Endodermal cell (in vitro differentiated cells): ENCODE measurements at places on chromosomes 13 and 19.

GRCh38 chr13:42959615-42960014, 32.4 kb downstream of the EPSTI1 start:
- DNase-seq, result no peak

- no peak for DNase-seq
Observed at GRCh38 chr13:38002606-38003005, 133.0 kb upstream of the TRPC4 start.

DNA sequence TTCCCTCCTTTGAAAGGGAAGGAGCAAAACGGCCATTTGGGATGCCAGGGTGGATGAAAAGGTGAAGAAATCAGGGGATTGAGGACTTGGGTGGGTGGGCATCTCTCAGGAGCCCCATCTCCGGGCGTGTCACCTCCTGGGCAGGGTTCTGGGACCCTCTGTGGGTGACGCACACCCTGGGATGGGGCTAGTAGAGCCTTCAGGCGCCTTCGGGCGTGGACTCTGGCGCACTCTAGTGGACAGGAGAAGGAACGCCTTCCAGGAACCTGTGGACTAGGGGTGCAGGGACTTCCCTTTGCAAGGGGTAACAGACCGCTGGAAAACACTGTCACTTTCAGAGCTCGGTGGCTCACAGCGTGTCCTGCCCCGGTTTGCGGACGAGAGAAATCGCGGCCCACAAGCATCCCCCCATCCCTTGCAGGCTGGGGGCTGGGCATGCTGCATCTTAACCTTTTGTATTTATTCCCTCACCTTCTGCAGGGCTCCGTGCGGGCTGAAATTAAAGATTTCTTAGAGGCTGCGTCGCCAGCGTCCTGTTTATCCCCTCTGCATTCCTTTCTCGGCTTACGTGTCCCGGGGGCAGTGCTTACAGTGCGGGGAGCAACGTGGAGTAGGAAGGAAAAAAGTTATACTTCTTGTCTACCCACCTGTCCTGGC, 15.2 kb upstream of the S1PR4 start:
- peak; percentile 91 for DNase-seq

DNA sequence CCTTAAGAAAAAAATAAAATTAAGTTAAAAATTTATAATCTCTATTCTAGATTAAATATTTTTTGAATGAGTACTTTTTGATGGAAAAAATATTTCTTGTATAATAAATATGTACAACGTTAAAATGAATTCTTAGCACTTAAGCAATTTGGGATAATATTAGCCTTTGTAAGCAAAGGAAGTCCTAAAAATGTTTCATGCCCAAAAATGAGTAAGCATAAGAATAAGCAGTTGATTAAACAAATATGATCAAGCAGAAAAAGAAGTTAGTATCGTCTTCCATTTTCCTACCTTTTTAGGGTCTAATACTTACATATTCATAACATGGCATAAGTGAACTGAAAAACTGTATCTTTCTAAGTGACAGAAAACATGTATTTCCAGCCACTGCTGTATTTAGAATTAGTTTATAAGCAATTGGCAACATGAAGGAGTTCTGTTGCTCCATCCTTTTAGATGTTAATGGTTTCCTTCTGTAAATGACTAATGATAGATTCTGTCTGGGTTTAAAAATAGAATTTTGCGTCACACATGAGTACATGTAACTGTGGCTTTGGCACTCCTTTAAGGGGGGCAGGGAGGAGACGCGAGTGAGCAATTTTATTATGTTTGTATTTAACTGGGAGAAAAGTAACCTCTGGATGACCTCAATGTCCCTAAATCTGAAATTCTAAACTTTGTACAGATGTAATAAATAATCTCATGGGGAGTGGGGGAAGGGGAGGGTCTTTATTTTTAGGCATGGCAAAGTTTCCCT, 237.4 kb downstream of the RGCC start:
- DNase-seq, result no peak

GRCh38 chr13:94886191-94886590, 173.8 kb upstream of the SOX21 start:
- no peak for DNase-seq

GRCh38 chr13:100423375-100423774, 165.2 kb downstream of the GGACT start:
- no peak for DNase-seq

GRCh38 chr13:102402290-102402689, 442 bp upstream of the FGF14 start:
- DNase-seq, result peak; percentile 87

DNA sequence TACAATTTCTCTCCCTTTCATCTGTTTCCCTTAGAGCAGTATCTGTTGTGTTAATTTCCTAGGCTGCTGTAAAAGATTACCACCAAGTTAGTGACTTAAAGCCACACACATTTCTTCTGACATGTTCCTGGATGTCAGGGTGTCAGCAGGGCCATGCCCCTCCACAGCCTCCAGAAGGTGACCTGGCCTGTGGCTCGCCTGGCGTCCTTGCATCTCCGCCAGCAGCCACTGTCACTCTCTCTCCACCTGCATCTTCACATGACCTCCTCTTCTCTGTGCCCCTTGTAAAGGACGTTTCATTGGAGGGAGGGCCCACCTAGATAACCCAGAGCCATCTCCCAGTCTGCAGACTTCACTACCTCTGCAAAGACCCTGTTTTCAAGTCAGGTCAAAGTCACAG, 61.3 kb downstream of the SLC7A9 start:
- DNase-seq, result no peak

DNA sequence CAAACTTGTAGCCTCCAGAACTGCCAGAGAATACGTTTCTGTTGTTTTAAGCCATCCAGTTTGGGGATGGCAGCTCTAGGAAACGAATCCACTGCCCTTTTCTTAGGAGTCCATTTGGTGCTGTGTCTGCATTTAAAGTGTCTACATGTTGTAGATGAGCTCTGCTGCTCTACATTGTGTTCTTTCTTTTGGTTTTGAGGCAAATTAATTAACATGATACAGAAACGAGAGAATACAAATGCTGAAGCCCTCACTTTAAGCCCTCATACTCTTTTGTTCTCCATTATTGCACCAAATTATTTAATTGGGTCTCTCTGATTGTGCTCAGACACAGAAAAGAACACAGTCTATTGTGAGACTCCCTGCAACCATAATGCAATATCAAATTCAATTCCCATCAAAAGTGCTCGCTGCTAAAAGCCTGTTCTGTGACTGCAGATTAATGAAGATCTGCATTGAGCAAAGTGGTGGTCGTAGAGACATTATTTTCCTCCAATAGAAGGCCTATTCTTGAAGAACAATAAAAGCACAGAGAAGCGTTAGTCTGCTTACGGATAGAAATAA, 166.3 kb upstream of the SOX21 start:
- no peak for DNase-seq

DNA sequence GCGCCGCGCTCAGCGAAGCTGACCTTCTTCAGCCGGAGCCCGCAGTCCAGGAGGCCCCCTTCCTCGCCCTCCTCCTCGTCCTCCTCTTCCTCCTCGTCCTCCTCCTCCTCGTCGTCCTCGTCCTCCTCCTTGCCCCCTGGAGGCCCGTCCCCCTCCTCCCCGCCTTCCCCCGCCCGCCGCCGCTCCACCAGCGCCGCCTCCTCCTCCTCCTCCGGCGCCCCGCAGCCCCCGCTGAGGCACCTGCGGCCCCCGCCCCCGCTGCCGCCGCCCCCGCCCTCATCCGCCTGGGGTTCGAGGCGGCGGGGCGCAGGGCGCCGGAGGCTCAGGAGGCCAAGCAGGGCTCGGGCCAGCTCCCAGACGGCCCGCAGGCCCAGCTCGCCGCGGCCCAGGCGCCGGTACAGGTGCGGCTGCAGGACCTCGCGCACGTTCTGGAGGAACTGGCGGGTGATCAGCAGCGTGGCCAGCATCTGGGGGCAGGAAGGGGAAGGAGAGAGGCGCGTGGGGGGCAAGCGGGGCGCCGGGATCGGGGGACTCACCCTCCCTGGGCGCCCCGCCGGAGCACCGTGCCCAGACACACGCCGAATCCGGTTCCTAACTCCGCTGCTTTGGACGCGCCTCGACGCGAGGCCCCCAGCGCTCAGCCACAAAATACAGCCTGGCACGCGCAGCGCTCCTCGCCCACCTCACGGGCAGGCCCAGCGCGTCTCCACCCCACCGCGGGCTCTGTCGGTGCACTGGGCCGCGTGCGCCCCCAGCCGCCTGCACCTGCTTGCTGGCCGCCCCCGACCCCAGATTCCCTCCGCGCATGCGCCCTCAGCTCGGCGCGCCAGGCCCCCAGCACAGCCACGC, 5.9 kb downstream of the ANO8 start:
- peak; percentile 78 for DNase-seq

- DNase-seq, result no peak
Observed at GRCh38 chr13:91381371-91381770, 17.1 kb upstream of the GPC5 start.

- DNase-seq, result peak; percentile 91
Observed at GRCh38 chr19:13212759-13213330, 62.6 kb downstream of the IER2 start.

GRCh38 chr13:25848812-25849745, 202.7 kb downstream of the SHISA2 start:
- DNase-seq, result no peak
